Stimulated activated CD4-positive, alpha-beta T cell treated with anti-CD3 and anti-CD28 coated beads, TNF-alpha, amount 100 ng/mL, for 1 hour (primary cell): ENCODE measurements at places on chromosomes 11 and 22.

GRCh38 chr11:74520927-74521665 lies 27.6 kb upstream of the LIPT2 start:
- DNase-seq, result no peak

DNA sequence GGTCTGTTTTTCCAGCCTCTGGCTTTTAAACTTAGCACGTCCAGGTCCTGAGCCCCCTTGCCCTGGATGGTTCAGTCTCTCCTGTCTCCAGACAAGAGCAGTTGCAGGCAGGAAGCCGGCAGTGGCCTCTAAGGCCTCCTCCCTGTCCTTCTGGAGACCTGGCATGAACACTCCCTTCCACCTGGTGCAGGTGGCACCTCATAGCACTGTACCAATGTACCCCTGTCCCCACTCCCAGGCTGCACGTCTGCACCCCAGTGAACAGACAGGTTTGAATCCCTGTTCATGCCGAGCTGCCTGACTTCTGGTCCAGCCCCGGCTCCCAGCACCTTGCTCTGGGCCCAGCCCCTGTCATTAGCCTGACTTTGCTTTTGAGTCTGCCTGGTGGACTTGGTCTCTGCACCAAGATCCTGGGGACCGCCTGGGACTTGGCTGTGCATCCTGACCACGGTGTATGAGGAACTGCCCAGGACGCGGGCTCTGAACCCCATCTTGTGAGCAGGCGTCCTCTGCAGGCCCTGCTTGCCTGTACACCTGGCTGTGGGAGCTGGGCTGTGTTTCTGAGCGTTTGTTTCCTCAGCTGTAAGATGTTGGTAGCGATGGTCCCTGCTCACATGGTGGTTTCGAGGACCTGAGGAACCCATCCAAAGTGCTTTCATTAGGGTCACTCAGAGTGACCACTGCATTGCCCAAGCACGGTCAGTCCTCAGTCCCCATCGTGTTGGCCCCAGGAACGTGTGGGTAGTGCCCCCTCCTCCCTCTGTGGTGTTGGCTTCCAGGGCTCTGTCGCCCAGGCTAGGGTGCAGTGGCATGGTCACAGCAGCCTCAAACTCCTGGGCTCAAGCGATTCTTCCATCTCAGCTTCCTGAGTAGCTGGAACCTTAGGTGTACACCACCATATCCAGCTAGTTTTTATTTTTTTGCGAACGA lies 75.0 kb upstream of the SHANK2 start:
- no peak for DNase-seq

DNA sequence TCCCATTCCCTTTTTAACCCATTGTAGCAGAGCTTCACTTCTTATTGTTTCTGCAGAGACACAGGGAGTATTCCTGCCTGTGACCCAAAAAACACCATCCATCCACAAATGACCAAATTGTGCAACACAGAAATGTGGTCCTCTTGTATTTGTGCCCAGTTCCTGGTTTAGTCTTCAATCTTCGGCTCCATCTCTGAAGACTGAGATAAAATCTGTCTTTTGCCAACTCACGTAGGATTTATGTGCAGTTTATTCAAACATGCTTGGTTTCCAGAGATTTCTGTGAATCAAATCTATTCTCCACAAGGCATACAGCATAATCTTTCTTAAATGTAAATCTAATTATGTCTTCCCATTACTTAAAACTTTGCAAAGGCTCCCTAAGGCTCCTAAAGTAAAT lies 307.0 kb downstream of the AASDHPPT start:
- DNase-seq, result no peak

GRCh38 chr11:62601122-62601371 lies 618 bp downstream of the MTA2 start:
- DNase-seq, result no peak

- DNase-seq, result no peak
Observed at GRCh38 chr11:124153821-124154220, 29.3 kb upstream of the OR10D3 start.

- DNase-seq, result no peak
Observed at GRCh38 chr22:31089160-31090100, 8.3 kb downstream of the SMTN start.

DNA sequence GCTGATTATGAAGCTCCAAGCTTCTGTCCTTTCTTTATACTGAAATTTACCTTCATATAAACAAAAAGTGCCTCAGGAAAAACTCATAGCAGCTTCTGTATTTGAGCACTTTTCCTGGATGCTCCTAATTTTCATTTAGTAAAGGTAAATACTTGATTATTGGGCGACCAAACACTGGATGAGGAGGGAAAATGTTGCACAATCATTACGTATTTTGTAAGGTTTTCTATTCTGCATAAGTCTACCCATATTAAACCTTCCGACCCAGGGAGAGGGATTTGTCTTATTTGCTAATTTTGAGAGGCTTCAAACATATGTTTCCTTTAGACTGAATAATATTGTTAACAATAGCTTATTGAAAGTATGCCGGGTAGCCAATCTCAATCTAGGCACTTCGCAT lies 4.3 kb upstream of the SLC6A5 start:
- no peak for DNase-seq

DNA sequence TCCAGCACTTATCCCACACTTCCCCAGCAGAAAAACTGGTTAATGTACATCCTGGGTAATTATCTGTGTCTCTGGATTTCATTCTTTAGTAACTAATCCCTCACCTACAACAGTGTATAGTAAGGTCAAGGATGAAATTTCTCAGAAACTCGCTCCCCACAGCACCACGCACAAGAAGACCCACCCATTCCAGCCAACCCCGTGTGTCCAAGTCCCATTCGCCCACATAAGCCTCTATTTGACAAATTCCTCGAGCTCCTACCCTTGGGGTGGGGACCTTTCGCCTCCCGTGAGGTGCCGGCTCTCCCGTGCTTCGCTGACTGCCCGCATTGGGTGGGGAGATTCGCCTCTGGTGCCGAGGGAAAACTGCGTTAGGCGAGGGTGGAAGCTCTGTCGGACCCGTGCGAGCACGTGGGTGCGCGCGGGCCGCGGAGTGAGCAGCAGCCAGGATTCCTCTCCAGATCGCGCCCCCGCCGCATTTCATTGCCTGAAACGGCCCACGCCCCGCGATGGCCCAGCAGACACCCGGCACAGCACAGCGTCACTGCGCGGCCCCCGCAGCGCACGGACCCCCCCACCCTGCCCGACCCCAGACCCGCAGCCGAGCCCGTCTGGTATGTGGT lies 866 bp downstream of the EXPH5 start:
- no peak for DNase-seq

DNA sequence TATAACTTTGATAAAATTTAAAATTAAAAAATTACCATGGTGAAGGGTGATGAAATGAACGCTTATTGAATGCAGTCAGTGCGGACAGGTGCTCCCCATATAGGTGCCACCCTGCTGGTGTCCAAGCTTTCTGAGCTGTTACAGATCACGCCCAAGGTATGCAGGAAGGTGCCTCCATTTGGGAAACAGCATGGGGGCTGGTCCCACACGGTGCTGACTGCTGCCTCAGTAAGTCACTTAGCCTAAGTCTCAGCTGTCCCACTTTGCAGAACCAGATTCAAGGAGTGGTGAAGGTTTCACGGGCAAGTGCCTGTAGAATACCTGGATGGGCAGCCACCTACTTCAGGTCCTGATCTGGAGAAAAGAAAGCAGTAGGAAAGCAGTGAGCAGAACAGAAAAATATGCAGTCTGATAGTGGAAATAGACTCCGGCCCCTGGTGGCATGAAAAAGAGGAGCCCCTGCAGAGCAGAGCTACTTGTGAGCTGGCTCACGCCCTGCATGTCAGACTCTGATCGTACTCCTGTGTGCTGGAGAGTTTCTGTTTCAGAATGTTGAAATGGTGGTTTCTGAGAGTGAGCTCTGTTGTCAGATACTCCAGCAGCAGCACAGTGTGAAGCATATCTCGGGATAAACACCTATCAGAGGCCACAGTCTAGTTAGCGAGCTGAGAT lies 33.2 kb downstream of the ADORA2A start:
- no peak for DNase-seq

- no peak for DNase-seq
Observed at GRCh38 chr11:48011798-48012391, 31.5 kb downstream of the PTPRJ start.
